ENCODE measurements at places on chromosomes 6 and 20. TPM values are rescaled to one million over a fixed set of nuclear protein-coding genes. Genes with fewer than 3 reads are reported as not detected.

GCNT2 gene
- total RNA-seq, result 7.3 TPM

C20orf96 gene
- total RNA-seq, result 8.1 TPM

DNA sequence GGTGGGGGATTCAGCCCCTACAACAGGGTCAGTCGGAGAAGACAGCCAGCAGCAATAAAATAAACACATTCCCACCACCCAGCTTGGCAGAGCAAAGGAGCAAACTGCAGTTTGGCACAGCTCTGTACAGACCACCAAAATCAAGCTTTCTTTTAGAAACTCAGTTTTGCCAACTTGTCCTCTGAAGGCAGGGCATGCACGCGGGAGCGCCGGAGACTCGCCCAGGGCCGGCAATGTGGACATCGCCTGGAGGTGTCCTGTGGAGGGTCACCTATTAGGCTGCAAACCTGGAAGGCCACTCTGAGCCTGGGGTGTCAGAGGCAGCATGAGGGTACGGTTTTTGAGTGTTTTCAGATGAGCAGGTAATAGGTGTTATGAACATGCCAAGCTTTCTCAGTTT, 34.7 kb downstream of the TMEM242 start:
- no peak for DNase-seq

- DNase-seq, result no peak
These were observed 5.1 kb upstream of the FAM50B start for GRCh38 chr6:3844097-3844463.

GRCh38 chr20:31678389-31679356, 41.0 kb downstream of the COX4I2 start:
- no peak for DNase-seq

GRCh38 chr6:38517005-38517404, 122.7 kb downstream of the BTBD9 start:
- DNase-seq, result no peak

- no peak for DNase-seq
These were observed 85.7 kb upstream of the TAB2 start for GRCh38 chr6:149231778-149232177.

GRCh38 chr20:59403261-59403961, 103.0 kb downstream of the EDN3 start:
- DNase-seq, result no peak

DNA sequence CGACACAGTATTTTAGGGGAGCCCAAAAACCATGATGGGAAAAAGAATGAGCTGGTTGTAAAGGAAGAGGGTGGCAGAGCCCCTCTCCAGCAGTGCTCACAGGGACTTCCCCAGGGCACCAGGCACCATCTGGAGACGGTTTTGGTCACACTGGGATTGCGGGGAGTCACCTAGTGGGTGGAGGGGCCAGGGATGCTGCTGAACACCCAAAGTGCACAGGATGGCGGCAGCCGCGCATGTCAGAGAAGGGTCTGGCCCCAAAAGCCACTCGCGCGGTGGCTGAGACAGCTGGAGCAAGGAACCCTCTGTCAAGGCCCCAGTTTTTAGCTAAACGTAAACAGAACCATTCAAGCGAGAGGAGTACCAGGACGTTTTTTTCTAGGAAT, 10.8 kb downstream of the CTSZ start:
- no peak for DNase-seq

DNA sequence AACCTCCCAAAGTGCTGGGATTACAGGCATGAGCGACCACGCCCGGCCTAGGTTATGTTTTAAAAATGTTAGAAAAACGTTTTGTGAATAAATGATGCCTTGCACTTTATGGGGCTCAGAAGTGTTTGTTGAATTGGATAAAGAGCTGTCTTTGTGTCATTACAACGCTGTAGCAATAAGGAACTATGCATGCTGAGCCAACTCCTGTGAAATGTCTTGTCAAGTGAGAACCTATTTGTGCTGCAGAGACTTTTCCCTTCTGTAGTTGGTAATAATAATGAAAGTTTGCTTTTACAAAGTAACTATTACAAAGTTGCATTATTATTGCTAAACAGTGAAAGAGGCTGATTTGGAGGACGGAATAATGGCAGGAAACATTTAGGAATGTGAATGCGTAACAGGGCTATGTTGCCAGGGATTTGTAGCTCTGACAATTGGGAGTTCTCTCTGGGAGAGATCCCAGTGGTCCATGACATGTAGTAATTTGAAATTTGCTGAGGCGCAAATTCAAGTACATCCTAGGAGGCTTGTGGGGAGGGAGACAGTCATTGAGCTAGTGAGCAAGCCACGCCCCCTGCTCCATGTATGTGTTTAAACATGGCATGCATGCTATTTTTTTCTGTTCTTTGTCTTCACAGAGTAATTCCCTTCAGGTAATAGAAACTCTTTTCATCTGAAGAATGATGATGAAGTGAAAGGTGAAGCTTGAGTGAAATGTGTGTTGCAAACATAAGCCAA, 16.8 kb upstream of the BICRAL start:
- DNase-seq, result no peak

- no peak for DNase-seq
These were observed 7.1 kb upstream of the DDO start for GRCh38 chr6:110422444-110422822.

DNA sequence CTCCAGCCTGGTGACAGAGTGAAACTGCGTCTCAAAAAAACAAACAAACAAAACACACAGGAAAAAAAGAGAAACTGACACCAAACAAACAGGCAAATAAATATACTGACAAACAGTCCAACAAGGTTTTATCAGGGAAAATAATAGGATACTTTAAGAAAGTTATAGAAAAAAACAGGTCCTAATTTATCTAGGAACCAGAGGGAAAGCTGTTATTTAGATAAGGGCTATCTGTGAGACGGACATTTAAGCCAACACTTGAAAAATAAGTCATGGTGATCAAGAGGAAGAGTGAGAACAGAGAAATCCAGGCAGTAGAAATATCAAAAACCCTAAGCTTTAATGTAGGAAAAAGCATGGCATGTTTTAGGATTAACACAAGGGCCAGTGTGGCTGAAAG, 68.9 kb downstream of the FAM217A start:
- no peak for DNase-seq

All from kidney epithelial cell (primary cell).